ENCODE measurements at places on chromosomes 11 and 22.

- no peak for DNase-seq
Measured at GRCh38 chr11:68353118-68353517, 40.7 kb downstream of the LRP5 start.

DNA sequence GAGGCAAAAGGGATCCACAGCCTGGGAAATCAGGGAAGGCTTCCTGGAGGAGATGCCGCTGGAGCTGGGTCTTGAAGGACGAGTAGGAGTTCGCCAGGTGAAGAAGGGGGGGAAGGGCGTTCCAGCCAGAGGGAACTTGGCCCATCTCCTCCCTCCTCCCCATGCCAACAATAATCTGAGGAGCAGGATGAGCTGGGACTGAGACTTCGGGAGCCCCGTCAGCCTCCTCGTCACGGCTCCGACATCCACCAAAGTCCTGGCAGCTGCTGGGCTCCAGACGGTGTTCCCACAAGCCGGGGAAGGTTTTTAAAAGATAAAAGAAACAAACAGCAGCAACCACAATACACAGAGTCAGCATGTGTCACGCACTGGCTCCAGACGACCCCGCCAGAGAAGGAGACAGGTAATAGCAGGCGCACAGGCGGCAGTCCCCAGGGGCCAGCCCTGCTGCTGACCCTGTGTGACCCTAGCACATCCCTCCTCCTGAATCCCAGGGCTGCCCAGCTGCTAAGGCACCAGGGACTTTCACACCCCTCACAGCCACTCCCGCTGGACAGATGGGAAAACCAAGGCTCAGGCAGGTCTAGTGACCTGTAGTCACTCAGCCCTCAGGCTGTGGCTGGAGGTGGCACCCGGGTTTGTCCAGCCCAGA, 37.3 kb downstream of the NUP50 start:
- DNase-seq, result no peak

DNA sequence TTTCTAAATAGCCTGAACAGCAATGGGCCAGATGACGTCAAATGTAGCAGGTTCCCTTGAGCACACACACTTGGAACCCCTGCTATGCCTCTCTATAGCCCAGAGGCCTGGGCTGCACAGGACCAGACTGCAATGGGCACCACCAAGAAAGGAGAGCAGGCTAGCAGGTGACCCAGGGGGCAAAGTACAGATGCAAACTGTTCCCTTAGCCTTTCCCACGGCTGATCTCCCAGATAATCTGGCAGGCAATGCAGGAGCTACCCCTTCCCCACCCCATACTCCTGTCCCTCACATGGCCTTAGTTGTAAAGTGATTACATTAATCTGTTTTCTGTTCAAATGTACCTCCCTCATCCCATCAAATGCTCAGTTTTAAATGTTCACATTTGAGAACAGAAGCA, 41.3 kb downstream of the SMCO4 start:
- no peak for DNase-seq

DNA sequence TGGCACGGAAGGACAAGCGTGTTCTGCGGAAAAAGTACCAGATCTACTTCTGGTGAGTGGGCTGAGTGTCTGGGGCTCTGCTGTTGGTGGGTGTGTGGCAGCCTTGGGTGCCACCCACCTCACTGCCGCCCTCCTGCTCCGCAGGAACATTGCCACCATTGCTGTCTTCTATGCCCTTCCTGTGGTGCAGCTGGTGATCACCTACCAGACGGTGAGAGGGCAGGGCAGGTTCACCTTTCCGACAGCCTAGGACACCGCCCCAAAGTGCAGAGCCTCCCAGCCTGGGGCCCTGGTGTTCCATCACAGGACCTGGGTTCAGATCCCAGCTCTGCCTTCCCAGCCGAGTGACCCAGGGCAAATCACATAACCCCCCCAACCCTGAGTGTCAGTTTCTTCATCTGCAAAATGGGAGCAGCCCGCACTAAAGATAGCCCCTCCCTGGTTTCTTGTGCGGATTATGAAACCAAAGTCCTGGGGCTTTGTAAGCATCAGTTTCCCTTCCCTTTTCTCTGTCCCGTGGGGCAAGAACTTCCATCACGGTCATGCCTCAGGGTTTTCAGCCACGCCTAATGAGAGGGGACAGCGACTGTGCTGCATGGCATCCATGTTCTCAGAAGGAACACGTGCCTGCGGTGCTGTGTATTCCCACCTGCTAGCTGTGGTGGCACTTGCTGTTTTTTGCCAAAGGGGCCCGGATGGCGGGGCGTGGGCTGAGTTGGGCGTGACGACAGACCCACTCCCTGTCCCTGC, 9.8 kb upstream of the TAGLN start:
- DNase-seq, result no peak

GRCh38 chr11:119149018-119149785, at the start of gene ABCG4:
Gene ABCG4, plus strand, starts transcription at chr11:119149052. Its CDS starts 914 bp downstream, at chr11:119149966.
- DNase-seq, result no peak

DNA sequence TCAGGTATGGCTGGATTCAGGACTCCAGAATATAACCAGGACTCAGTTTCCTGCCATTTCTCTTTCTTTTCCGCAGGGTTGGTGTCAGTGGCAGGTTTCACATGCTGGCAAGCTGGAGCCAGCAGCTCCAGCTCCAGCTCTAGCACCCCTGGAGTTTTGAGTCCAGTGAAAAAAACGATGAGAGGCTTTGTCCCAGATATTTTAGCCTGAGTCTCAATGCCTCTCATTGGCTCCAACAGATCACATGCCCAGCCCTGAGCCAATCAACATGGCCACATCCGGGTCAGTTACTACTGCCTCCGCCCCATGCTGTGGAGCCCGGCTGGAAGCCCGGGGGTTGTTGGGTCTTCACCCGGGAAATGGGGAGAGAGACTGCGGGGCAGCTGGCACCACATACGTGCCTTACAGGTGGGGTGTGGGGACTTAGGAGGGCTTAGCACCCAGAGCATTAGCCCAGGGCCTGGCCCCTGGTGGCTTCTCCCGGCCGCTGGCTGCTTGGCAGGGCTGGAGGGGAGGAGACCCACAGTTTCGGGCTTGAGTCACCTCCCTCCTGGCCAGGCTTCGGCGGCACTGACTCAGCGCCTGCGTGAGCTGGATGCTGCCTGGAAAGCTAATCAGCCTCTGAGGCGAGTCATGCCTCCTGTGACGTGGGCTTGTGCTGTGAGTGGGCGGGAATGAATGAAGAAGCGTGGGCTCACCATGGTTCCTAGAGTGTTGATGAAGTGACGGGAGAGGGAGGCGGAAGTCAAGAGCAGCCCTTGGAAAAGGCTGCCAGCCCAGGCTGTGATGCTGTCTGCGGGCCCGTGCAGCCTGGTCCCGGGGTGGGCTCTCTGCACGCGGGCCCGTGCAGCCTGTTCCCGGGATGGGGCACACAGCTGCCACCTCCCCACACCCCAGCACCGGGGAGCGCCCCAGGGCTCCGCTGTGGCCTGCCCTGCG, 15.3 kb upstream of the MRTFA start:
- peak; percentile 86 for DNase-seq

DNA sequence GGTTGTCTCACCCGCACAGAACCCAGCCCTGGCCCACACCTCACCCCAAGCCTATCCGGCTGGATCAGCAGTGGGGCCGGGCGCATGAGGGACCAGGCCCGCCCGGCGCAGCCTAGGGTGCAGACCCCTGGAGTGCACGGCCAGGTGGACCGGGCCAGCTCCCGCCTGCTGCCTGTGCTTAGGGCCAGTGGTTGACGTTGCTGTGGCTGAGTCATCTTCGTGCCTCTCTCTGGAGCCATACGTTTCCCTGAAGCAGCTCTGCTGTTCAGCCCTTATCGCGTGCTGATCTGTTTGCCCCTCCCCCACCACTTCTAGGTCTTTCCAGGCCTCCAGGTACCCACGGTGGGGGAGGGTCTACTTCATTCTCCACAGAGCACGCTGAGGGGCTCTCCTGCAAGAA, 39.5 kb downstream of the CDKN1C start:
- DNase-seq, result no peak

- DNase-seq, result no peak
Measured at GRCh38 chr22:24937114-24937513, 9.4 kb downstream of the LHFPL7 start.

GRCh38 chr22:39722501-39722900, 151.9 kb downstream of the CACNA1I start:
- no peak for DNase-seq

- DNase-seq, result no peak
Measured at GRCh38 chr11:3189196-3189843, 24.2 kb upstream of the OSBPL5 start.

DNA sequence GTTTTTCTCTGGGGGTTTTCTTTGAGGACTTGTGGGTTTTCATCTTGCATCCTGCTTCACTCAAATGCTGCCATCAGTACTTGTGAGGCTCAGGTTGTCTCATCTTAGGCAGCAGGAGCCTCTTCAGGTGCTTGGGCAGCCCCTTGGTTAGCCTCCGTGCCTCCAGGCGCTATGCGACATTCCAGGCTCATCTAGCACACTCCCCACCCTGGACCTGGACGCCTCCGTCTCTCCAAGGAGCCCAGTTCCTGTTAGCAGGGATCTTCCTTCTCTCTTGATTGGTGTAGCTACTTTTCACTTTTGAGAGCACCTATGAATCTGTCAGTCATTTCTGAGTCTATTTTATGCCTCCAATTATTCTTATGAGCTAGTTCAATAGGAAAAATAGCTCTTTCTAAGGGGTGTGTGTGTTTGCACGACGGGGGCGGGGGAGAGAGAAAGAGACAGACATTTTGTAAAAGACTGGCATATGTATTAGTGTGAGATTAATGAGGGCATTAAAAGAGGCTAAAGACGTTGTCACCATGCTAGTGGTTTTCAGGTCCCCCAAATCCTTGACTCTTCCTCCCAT, 7.8 kb downstream of the TUBA8 start:
- DNase-seq, result no peak

- DNase-seq, result no peak
Measured at GRCh38 chr11:66593303-66593635, 284 bp downstream of the CCS start.

DNA sequence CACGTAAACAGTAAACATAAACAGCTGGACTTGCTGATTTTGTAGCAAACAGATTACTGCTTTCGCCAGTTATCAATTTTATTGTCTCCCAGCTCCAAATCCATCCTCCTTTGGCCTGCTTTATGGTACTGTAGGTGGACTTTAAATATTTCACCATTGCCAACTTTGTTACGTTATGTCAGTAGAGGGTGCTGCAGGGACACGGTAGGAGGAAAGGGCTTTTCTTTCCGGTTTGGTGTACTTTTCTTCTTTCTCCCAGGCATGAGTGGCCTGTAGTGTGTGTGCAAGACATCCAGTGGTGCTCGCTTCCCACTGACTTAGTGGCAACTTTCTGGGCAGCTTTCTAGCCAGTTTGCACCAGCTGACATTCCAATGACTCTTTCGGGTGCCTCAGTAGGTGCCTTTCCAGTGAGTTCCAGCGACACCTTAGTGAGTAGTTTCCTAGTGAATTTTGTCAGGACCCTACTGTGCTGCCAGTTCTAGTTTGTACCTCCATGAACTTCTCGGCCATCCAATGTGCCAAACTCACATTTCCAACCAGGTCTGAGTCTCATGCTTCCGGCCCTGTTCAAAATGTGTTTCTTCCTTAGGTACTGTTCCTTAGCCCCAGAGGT, 267.6 kb upstream of the TENM4 start:
- peak; percentile 68 for DNase-seq

DNA sequence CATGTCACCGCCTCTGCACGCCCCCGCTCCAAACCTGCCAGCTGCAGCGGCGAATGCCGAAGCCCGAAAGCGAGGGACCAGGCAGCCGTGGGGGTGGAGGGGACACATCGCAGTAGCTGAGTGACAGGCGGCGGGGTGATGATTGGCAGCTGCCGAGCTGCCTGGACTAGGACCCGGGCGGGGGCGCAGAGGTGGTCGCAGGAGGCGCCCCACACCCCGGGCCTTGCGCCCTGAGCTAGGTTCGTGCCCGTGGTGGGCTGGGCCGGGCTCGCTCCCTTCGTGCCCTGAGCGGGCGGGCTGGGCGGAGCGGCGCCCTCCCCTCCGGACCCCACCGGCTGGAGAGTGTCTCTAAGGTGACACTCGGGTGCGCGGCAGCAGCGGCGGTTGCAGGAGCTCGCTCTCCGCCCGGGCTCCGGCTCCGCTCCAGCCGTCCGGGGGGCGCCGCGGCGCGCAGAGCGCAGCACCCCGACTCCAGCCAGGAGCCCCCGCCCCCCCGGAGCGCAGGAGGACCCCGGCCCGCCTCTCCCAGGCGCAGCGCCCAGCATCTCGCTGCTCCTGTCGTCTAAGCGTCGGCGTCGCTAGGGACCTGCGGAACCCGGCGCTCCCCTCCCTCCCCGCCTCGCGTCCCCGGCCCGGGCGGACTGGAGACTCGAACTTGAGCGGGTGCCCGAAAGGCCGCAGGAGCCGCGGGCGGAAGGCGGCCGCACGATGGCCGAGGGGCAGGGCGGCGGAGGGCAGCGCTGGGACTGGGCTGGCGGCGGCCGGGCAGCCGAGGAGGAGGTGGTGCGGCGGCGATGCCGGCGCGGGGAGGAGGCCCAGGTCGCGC, 14.5 kb upstream of the DGKZ start:
- no peak for DNase-seq

DNA sequence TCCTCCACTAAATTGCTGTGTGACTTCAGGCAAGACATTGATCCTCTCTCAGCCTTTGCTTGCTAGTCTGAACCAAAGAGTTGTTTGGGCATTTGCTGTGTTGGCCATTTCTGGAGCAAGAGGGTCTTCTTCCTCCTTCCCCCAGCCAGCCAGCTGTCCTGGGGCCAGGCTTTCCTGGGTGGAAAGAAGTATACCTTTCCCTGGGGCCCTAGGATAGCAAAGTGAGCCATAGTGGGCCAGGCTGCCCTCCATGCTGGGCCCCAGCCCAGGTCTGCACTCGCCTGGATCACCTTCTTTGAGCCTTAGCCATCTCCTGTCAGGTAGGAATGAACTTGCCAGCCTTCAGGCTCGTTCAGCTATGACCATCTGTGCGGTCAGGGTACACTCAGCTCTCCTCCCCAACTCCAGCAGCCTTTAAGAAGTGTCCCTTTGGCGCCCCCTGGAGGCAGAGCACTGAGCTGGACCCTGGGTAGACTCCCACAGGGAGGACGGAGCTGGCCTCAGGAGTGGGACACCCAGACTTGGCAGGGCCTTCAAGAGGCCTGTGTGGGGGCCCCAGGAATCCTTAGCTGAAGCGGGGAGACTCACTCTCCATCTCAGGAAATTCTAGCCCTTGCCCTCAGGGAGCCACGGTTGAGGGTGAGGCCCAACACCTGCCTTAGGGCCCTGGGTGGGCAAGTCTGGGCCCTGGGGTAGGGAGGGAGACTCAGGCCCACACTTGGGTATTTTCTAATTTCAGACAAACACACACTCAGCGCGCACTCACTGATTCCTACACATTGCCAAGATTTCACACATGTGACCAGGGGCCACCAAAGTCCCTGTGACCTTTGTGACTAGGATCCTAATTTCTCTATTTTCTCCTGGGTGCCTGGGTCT, 35.6 kb upstream of the TPBGL start:
- DNase-seq, result peak; percentile 75

- DNase-seq, result no peak
Measured at GRCh38 chr11:61628662-61628970, 47.7 kb upstream of the SYT7 start.

DNA sequence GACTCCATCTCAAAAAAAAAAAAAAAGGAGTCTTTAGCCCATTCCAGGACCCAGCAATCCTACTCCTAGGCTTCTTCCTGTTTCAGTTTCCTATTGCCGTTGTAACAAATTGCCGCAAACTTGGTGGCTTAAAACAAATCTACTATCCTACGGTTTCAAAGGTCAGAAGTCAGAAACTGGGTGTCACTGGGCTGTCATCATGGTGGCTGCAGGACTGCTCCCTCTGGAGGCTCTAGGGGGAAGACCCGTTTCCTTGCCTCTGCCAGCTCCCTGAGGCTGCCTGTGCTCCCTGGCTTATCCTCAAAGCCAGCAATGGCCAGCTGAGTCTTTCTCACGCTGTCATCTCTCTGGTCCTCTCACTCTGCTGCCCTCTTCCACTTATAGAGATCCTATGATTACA, 8.7 kb upstream of the DAGLA start:
- no peak for DNase-seq
